ENCODE measurements at places on chromosomes 3 and 15.
A peak's percentile ranks its signal among the peaks of the same experiment; 100 is the strongest.

DNA sequence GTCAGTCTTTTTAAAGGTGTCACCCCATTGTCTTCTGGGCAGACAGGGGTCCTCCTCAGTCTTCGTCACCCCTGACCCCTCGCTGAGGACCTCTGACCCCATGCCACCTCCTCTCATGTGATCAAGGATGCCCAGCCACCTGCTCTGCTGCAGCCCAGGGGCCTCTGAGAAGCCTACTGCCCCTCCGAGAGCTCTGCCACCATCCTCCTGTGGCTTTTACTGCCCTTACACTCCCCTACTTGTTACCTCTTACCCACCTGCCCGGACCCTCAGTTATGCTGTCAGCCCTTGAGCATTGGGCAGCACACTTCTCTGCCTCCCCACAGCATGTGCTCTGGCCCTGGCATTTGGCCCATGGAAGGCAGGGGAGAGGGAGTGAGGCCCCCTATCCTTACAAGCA lies 123.2 kb downstream of the LRRK1 start:
- DNase-seq = no peak

DNA sequence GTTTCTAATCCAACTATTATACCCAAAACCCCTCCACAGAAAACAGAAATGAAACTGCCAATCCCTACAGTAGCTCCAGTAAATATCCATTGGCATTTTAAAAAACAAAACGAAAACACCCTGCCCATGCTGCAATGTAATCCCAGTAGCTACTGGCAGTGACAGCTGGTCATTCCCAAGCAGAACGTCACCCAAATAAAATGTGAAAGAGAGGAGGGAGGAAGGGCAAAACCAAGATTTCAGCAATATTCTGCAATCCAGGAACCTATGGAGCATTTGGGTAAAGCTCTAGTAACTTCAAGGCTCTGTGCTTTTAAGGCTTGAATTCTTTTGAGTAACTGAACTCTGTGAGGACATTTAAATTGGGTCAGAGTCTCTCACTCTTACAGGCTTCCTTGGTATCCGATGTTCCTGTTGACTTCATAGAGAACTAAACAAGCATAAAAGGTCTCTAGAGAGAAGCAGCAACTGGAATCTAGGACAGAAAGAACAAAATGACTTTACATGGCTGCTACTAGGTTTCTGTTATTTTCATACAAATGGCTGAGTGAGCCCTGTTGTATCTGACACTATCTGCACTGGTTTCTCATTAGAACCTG lies 136.2 kb downstream of the TNIK start:
- no peak for DNase-seq

- no peak for DNase-seq
These were observed at the start of gene ZNF385D for GRCh38 chr3:21750831-21751391. Gene ZNF385D (minus strand): TSS chr3:21751210. CDS start chr3:21750916, 294 bp downstream.

DNA sequence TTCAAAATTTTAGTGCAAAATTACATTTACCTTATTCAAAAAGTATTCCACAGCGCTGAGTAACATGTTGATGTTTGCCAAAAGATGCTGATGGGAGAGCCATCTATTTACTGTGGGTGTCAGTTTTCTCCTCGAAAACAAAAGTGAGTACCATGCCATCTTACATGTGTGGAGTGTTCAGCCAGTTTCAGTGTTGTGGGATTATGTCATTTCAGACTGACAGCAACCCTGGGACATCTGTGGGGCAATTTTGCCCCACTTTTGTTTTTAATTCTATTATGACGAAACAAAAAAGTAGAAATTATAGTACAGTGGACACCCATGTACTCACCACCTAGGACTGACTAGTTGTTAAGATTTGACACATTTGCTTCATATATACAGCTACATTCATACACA lies 19.6 kb downstream of the SLCO3A1 start:
- no peak for DNase-seq

- DNase-seq = peak; percentile 82
These were observed at the start of gene DLG1 for GRCh38 chr3:197298341-197298944. Gene DLG1 (minus strand): TSS chr3:197298612. CDS start chr3:197297204, 1,408 bp downstream.

- DNase-seq = no peak
These were observed 68.0 kb downstream of the FNDC3B start for GRCh38 chr3:172107403-172107802.

DNA sequence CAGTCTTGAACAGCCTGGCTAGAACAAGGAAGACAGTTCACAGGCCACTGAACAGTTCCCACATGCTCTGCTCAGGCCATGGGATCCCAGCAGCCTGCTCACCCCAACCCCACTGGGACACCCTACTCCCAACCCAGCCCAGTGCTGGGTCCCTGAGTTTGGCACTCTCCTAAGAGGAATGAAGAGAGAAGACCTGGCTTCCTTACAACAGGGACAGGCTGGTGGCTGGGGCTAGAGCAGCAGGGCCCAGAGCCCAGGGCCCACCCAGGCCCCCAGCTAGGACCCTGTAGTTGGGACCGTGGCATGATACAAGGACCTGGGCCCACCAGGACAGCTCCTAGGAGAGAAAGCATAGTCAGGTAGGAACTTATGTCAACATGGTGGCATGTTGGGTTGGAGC lies 43.4 kb downstream of the SEMA3G start:
- no peak for DNase-seq

DNA sequence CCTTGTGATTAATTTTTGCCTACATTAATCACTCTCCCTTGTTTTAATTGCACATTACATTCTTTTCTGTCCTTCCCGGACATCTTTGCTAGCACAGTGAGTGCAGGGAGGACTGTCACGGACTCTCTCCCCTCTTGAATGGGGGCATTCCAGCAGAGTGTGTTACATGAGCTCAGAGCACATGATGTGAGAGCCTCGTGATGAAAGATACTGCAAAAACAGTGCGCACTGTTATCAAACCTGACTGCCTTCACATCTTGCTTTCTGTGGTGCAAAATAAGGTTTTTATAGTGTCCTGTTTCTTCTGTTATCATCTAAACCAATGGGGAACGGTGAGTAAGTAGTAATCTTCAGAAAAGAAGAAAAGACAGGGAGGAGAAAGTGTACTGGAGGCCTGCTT lies 167.5 kb downstream of the PGPEP1L start:
- DNase-seq = no peak

- no peak for DNase-seq
These were observed 23.1 kb downstream of the CCNL1 start for GRCh38 chr3:157136647-157137387.

DNA sequence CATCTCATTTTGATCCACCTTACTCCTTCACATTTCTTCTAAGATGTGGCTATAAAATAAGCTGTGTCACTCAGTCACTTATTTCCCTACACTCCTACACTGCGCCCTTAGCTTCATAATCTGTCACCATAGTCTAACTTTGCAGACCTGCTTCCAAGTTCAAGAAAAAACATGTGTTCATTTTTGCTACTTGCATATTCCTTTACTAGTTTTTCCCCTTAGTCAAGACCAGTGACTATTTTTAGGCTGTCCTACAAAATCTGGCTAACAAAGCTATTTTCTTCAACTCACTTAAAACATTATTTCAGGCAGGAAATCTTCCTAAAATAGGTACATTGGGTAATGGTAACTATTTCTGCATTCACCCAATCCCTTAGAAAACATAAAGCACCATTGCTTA lies 272.5 kb downstream of the TBC1D5 start:
- DNase-seq = no peak

GRCh38 chr3:111944372-111944771 lies 34.5 kb upstream of the ABHD10 start:
- DNase-seq = no peak

DNA sequence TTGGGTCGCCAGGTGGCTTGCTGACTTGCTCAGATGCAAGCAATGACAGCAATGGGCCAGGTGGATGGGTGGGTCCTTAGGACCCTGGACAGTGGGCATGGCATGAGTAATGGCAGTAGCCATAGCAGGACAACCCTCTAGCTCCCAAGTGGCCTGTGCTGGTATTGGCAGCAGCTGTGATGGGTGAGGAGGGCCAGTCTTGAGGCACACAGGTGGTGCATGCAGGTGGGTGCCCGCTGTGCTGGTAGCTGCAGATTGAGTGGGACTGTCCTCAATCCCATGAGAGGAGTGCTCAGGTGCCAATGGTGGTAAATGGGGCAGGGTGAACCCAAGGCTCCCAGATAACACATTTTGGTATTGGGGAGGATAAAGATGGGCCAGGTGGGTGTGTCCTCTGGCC lies 24.2 kb downstream of the AGBL1 start:
- DNase-seq = no peak

DNA sequence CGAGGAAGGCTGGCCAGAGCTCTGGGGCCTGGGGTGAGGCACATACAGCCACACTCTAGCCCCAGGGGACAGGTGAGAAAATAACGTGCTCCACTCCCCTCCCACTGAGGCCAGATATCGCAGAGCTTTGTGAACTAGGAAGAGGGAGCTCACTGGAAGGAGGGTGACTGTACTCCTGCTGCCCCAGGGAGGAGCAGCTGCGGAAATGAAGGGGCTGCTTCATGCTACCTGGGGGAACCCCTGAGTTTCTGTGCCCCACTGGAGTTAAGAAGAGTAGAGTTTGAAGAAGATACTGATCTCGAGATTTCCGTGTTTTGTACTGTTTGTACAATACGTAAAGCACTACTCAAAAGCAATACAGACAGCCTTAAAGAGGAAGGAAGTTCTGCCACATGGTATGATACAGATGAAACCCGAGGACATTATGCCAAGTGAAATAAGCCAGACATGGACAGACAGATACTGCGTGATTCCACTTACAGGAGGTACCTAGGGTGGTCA lies 44.6 kb downstream of the CMTM6 start:
- DNase-seq = no peak
